ENCODE measurements at places on chromosomes 11 and 22.
A peak's percentile ranks its signal among the peaks of the same experiment; 100 is the strongest.

DNA sequence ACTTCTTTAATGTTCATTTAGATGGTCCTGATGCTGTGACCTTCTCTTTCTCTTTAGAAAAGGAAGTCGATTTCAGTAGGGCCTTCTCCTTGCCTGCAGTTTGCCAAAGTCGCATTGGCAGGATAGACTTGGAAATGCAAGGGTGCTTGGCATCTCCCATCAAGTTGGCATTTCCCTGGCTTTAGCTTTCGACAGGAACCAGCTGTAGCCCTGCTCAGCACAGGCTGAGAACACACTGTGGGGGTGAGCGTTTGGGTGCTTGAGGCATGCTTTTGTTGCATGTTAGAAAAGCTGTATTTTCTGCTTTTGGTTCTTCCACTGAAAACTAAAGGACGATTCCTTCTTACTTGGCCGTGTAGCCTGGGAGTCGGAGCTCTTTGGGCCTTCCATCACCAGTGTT, 37.7 kb downstream of the LDLRAD3 start:
- DNase-seq = no peak
- H3K4me3 ChIP-seq = no peak overlapping the region
- no peaks in the 10 kb centered on the region for H3K27me3 ChIP-seq
- H3K36me3 ChIP-seq = no peaks in the 10 kb centered on the region
- H3K4me1 ChIP-seq = peaks cover 22% of the 10 kb centered on the region

DNA sequence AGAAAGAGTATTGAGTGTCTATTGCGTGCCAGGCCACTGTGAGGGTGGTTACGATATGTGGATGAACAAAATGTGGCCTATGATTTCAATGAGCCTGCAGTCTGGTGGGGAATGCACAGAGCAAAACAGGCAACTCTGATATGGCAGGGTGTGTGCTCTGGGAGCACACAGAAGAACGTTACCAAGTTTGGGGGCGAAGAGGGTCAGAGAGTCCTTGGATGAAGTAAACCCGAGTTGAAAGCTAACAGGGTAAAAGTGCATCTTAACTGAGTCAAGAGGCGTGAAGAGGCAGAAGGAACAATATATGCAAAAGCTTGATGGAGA, 258 bp downstream of the CFAP68 start:
- peak overlapping the region; percentile 94 for H3K27ac ChIP-seq
- peaks cover 18% of the 10 kb centered on the region for H3K4me1 ChIP-seq
- DNase-seq = no peak
- peak overlapping the region; percentile 72 for H3K4me3 ChIP-seq

DNA sequence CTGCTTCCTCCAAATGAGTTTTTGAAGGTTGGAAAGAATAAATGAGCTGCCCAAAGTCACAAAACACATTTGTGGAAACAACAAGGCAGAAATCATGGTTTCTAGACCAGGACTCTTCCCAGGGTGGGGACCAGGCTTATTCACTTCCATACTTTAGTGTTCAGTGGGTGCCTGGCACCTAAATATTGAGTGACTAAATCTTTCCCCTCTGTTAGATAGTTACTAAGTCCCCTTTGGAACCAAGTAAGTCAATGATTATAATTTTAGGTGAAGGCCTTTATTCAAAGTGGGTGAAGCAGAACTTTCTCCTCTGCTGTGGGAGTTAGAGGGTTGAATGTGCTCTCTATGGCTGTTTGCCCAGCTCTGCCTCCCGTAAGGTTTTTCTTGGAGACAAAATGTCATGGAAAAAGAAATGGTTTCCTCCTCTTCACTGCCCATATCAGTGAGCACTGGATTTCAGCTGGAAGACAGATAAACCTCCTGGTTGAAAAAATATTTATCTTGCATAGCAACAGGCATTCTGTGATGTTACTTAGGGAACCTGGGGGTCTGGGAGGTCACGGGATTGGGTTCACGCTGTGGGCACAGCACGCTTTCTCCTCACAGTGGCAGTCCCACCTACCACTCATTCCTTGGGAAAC, 117.8 kb downstream of the CCDC81 start:
- H3K27ac ChIP-seq = no peak overlapping the region
- H3K4me1 ChIP-seq = no peaks in the 10 kb centered on the region
- no peak overlapping the region for H3K4me3 ChIP-seq
- no peak for DNase-seq

DNA sequence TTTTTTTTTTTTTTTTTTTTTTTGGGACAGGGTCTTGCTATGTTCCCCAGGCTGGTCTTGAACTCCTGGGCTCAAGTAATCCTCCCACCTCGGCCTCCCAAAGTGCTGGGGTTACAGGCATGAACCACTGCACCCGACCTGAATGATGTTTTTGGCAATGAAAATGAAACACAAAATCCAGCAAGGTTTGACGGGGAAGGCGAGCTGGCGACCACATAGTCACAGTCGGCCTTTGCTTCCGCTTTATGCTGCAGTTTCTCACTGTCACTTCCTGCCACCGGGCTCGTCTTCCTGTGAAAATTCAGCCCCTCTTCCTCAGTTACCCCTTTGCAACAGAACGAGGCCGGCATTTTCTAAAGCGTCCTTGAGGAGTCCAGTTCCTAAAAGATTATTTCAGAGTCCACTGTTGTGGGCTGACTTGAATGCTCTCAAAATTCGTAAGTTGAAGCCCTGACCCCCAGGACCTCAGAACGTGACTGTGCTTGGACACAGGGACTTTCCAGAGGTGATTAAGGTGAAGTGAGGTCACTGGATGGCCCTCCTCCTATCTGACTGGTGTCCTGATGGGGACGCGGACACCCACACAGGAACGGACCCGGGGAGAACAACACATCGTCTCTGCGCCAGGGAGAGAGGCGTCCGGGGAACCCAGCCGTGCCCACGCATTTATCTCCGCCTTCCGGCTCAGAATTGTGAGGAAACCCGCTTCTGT, 2.9 kb upstream of the BID start:
- no peak overlapping the region for H3K4me3 ChIP-seq
- no peaks in the 10 kb centered on the region for H3K36me3 ChIP-seq
- H3K27me3 ChIP-seq = no peaks in the 10 kb centered on the region
- H3K4me1 ChIP-seq = peaks cover 39% of the 10 kb centered on the region

GRCh38 chr11:112235750-112236390, 9.6 kb downstream of the PTS start:
- DNase-seq = no peak
- no peak overlapping the region for H3K27ac ChIP-seq
- no peak overlapping the region for H3K4me3 ChIP-seq
- no peaks in the 10 kb centered on the region for H3K27me3 ChIP-seq
- H3K4me1 ChIP-seq = no peaks in the 10 kb centered on the region
- H3K36me3 ChIP-seq = peaks cover 2% of the 10 kb centered on the region

- no peaks in the 10 kb centered on the region for H3K36me3 ChIP-seq
- no peak overlapping the region for H3K27ac ChIP-seq
- H3K4me1 ChIP-seq = peaks cover 7% of the 10 kb centered on the region
- H3K27me3 ChIP-seq = no peaks in the 10 kb centered on the region
- H3K4me3 ChIP-seq = no peak overlapping the region
These were observed 8.3 kb downstream of the PRR5L start for GRCh38 chr11:36304351-36304750.

- H3K4me3 ChIP-seq = peak overlapping the region; percentile 74
- no peak for DNase-seq
- H3K36me3 ChIP-seq = peaks cover 37% of the 10 kb centered on the region
- H3K27me3 ChIP-seq = no peaks in the 10 kb centered on the region
These were observed 762 bp downstream of the ANKRD13D start for GRCh38 chr11:67289651-67290479.

GRCh38 chr11:69204246-69204940, 48.7 kb downstream of the SMIM38 start:
- DNase-seq = no peak
- H3K27me3 ChIP-seq = no peaks in the 10 kb centered on the region
- no peaks in the 10 kb centered on the region for H3K36me3 ChIP-seq
- no peak overlapping the region for H3K27ac ChIP-seq
- H3K4me3 ChIP-seq = no peak overlapping the region
- H3K4me1 ChIP-seq = no peaks in the 10 kb centered on the region
